NCI-H526 treated with DMSO at 0.1 percent for 48 hours (cell line): ENCODE measurements at places on chromosomes 7 and 10.

GRCh38 chr10:93926613-93927012, 32.8 kb downstream of the SLC35G1 start:
- DNase-seq, result no peak

- DNase-seq, result no peak
These were observed 34.9 kb upstream of the LOXL4 start for GRCh38 chr10:98302741-98303365.

GRCh38 chr7:5396999-5397663, 26.5 kb downstream of the TNRC18 start:
- peak; percentile 27 for DNase-seq

DNA sequence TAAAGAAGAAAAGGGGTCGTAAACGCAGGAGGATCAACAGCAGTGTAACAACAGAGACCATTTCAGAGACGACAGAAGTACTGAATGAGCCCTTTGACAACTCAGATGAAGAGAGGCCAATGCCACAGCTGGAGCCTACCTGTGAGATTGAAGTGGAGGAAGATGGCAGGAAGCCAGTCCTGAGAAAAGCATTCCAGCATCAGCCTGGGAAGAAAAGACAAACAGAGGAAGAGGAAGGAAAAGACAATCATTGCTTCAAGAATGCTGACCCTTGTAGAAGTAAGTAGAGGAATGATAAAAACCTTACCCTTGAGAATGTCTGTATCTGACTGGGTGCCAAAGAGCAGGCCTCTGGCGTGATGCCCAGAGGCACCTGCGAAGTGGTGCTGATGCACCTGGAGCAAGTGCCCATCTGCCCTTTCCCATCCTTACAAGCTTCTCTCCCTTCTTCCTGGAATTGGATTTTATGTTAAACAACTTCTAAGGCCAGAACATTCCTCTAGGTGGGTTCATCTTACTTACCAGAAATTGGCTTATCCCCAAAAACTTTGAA, 86.4 kb upstream of the SAMD8 start:
- DNase-seq, result no peak

- DNase-seq, result no peak
These were observed 195.0 kb downstream of the PHF14 start for GRCh38 chr7:11168650-11169170.

DNA sequence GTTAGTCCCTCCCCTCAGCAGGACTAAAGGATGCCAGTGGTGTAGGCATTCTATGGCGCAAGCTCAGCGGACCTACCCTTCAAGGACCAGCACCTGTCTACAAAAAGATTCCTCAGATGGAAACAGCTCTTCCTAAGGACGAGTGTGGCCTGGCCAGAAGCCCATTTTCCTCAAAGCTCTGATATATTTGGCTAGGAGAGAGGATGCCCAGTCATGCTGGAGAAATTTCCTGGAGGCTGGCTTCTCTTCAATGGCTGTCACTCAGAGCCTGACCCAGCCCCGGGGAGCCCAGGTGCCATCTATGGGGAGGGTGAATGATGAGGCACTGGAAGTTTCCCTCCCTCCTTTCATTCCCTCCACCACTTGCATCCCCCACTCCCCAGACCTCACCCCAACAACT, 111.5 kb downstream of the PLXNA4 start:
- no peak for DNase-seq
